ENCODE measurements at places on chromosomes 2 and 18.

DNA sequence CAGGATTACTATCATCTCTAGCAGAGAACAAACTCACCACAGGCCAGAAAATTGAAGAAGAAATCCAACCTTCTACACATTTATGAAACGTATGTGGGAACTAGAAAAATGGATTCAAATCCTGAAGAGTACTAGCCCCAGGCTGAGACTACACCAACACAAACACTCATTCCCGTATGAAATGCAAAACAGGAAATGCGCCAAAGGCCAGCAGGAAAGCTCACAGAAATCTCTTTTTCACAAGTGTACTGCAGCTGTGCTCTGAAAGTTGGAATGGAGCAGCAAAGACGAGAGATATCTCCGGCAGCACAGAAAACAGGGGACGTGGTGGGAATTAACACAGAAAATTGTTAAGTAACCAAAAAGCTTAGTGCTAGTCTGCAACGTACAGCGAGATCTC lies 913.5 kb downstream of the TDRD15 start:
- no peak for DNase-seq

DNA sequence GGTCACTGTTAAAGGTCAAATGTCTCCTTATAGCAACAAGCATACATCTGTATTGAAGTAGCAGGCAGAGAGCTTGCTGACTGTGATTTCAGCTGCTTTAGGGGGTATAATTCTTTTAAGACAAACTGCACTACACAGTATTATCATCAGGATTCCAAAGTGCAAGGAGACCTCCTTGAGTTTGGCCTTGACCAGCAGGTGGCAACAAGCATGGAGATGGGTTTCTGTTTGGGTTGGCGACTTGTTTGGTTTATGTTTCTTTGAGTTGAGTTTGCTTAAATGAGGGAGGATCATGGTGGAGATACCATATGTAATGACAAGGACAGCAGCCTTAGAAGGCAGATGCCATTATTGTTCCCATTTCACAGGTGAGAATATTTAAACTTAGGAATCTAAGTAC lies 681.0 kb upstream of the ID2 start:
- DNase-seq = no peak

DNA sequence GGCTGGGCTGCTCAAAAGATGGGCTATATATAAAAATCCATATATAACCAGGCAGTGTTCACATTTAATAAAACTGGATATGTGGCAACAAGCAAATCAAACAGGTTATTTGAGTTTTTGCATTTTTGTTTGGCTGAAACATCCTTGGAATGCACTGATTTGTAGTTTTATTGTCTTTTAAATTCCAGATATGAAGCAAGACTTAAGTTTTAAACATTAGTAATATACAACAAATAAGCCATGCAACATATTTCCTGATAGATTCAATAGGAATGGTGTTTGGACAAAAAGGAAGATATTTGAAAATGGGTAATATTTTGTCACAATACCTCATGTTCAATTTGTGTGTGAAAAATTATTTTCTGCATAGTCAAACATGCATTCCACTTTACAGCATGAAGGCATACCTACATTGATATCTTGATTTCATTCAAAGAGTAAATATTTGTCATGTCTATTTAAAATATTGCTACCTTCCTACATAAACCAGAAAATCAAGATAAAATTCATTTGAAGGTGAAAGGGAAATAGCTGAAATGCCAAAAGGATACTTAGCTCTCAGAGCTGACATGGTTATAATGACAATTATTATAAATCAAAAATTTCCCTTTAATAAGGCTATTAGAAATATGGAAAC lies 132.3 kb upstream of the NETO1 start:
- DNase-seq = no peak

DNA sequence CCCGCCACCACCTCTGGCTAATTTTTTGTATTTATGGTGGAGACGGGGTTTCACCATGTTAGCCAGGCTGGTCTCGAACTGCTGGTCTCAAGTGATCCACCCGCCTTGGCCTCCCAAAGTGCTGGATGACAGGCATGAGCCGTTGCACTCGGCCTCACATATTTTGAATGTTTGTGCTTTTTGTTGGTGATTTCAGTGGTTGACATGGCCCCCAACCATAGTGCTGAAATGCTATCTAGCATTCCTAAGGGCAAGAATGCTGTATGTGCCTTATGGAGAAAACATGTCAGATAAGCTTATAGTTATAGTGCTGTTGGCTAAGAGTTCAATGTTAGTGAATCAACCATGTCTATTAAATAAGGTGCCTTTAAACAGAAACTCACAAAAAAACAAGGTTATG lies 8.9 kb downstream of the ZAP70 start:
- DNase-seq = no peak

GRCh38 chr2:119136093-119136492 lies 22.5 kb downstream of the C1QL2 start:
- no peak for DNase-seq

DNA sequence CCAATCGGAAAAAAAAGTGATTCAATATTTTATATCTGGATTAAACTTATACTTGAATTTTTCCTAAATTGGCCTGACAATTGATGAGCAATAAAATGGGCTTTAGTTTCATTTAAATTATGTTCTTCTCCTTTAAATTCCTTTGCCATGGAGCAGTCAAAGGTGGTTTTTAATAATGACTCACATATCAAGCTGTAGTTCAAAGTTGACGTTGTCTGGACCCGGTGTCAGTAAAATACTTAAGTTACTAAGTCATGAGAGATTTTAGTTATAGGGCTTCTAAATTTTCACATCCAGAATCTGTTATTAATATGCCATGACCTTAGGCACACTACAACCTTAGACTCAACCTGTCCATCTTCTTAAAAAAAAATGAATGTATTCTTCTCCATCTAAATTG lies 62.5 kb downstream of the CDH2 start:
- no peak for DNase-seq

GRCh38 chr2:76381624-76382023 lies 670.9 kb upstream of the GCFC2 start:
- no peak for DNase-seq

- no peak for DNase-seq
Measured at GRCh38 chr18:45830917-45831316, 5.4 kb downstream of the SIGLEC15 start.

- no peak for DNase-seq
Measured at GRCh38 chr2:34534761-34535160, 935.7 kb upstream of the FAM98A start.

- no peak for DNase-seq
Measured at GRCh38 chr2:148342086-148342485, 302.5 kb upstream of the EPC2 start.

GRCh38 chr18:56315363-56315762 lies 323.0 kb downstream of the TXNL1 start:
- DNase-seq = no peak

DNA sequence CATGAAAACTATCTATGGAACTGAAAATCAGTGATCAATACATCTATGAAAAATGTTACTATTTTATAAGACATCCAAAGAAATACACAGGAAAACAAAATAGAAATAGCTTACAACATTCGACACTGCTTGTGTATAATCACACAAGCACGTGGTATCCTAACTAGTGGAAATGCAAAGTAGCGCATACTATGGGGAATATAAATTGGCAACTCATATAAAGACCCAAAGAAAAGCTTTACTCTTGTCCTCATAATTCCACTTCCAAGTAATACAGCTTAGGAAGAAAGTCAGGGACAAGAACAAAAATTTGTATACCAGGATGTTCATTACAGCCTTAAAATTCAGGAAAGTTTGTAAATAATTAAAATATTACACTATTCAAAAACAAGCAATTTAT lies 384.6 kb downstream of the NRXN1 start:
- DNase-seq = no peak

GRCh38 chr2:28463211-28463816 lies 32.5 kb upstream of the PLB1 start:
- no peak for DNase-seq

DNA sequence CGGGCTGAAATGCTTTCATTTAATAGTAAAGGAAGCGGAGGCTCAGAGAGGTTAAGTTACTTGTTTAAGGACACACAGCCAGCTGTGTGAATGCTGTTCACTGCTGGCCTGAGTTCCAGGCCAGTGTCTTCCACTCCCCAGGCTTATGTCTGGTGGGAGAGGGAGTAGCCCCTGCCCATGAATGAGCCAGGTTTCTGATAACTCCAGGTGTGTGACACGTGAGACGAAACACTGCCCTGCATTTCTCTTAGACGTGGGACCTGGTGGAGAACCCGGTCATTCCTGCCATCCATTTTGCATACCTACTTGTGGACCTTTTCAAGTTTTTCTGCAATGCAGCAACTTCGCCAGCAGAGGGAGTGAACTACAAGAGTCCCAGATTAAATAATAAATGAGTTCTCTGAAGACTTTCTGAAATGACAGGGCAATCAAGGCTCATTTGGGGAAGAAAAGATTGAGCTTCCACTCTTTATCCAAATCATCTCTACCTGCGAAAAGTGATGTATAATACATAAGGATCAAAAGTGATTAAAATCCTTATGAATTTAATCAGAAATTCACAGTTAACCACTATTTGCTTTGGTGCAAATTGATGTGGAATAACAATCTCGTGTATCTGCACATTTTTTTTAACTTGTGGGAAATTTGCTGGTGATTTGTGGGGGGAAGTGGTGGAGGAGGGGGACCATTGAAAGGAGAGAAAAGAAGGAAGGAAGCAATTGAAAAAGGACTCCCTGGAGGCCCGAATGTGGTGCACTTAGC lies 79.4 kb upstream of the ASB18 start:
- peak; percentile 45 for DNase-seq

DNA sequence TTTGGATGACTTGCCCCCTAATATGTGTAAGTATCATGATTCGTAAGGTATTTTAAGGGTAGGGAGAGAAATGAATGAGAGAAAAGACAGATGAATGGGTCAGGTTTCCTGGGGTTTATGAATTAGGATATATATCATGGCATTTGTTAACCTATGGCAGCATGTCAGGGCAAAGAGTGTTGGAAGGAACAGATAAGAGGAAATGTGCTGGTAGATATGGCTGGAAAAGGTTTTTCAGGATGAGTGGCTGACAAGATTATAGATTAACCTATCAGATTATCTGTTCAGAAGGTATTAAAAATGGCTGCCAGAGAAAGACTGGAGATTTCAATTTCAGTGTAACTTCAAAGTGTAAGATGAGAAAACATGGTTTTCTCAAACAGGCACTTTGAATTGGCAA lies 67.8 kb downstream of the SRBD1 start:
- no peak for DNase-seq

- no peak for DNase-seq
Measured at GRCh38 chr2:134392442-134393074, 138.7 kb downstream of the MGAT5 start.

GRCh38 chr2:31973665-31974064 lies 37.1 kb downstream of the MEMO1 start:
- no peak for DNase-seq

- no peak for DNase-seq
Measured at GRCh38 chr18:12067671-12068070, 26.0 kb upstream of the ANKRD62 start.

DNA sequence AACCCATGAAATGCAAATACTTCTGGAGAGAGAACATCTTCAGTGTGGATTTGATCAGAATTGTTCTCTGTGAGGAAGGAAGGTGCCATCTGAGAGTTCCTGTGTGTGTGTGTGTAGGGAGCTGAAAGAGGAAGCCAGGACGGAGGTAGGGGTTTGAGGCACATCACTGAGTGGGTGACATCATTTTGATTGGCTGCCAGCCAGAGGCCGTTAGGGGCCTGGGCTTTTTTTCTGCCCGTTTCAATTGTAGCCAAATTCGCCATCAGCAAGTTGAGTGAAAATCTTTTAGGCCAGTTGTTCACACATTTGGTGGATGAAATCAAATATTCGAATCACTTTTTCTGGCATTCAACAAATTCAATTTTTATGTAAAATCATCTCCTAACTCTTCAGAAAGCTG lies 48.9 kb downstream of the TSN start:
- no peak for DNase-seq

DNA sequence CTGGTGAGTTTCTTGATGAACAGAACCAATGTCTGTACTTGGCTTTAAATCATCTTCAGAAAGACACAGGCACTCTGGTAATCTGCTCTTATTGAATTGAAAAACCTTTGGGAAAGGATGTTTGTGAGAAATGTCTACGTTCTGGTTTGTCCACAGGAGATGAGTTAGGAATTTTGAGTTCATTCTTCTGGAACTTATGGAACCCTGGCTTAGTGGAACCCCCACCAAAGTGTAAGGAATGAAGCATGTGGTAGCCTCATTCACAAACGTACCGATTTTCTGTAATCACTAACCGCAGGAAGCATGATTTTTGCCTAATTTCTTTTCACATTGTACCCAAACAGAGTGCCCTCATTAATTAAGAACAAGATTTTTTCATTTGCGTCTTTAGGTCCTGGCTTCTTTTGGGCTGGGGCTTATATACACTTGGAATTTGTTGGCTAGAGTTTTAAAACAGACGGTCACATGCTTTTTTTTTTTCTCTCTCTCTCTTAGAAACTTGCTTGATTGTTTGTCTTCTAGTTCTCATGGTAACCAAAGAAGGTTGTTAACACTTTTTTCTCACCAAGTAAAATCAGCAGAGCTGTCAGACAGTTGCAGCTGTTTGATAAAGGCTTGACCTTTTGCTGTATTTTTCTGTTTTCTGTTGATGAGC lies 314.1 kb upstream of the THUMPD2 start:
- DNase-seq = no peak

- DNase-seq = no peak
Measured at GRCh38 chr2:39447266-39448168, 10.4 kb upstream of the MAP4K3 start.

- DNase-seq = no peak
Measured at GRCh38 chr18:45373286-45373880, 241.9 kb upstream of the SLC14A2 start.

GRCh38 chr2:169761970-169762292 lies 28.3 kb downstream of the KLHL23 start:
- DNase-seq = no peak

DNA sequence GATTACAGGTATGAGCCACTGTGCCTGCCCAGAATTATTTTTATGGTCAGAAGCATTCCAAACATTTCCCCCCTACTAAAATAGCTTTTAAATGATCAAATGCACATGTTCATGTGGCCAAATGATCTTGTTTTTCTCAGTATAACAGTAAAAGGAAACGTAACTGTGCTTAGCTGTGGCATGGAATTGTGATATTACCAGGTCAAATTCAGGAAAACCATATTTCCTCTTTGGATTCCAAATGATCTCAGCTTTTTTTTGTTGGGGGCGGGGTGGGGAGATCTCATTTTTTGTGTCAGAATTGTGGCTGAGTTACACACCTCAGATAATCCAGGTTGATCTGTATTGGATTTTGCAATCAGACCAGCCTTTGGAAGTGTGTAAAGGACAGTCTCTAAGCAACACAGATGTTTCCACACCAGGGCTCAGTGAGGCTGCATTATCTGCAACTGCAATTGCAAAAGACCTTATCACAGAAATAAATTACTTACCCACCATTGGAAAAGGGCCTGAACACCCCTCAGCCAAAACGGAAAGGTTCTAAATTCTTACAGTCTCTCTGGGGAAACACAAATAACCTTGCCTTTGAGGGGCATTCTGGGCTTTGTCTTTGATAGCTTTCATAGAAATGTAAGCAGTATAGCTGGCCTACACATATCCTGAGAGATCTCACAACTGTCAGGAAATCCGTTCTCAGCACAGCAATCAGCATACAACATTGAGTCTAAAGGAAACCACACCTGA lies 8.4 kb downstream of the CASP10 start:
- DNase-seq = peak; percentile 30

GRCh38 chr2:32342801-32343200 lies 14.0 kb upstream of the BIRC6 start:
- no peak for DNase-seq

- no peak for DNase-seq
Measured at GRCh38 chr2:158577141-158577540, 120.4 kb downstream of the PKP4 start.

Data from GM12864 (cell line).